ENCODE measurements at places on chromosomes 5 and 9.
A peak's percentile ranks its signal among the peaks of the same experiment; 100 is the strongest.

DNA sequence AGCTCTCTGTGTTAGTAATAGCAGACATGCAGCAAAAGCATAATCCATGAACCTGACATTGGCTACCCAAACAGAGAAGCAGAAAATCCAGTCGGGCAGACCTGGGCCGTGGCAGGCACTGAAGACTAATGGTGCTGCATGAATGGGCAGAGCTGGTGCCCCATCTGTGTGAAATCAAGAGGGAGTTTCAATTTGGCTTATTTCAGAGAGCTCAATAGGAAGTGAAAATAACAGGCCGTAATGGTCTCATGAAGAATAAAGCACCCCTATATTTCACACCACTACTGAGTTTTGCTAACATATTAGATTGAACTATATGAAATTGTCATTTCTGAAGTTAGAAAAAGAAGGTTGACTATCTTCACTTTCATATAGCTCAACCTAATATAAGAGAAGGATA, 149.7 kb downstream of the ENC1 start:
- no peak for DNase-seq

- DNase-seq: no peak
Measured at GRCh38 chr5:29462241-29462640, 1731.2 kb upstream of the CDH6 start.

DNA sequence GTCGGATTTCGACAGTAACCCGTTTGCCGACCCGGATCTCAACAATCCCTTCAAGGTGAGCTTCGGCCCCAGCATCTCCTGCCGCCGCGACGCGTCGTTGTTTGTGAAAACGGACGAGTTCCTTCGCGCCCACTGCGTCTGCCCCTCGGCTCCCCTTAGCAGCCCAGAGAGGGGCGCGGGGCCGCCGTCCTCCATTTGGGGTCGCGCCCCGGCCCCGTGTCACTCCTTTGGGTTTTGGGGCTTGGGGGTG, 182 bp downstream of the SCAMP1 start:
- DNase-seq: no peak

GRCh38 chr5:80035839-80036238, 691 bp downstream of the THBS4 start:
- DNase-seq: no peak

- DNase-seq: no peak
Measured at GRCh38 chr5:113205807-113206206, 229.0 kb downstream of the TSSK1B start.

- no peak for DNase-seq
Measured at GRCh38 chr5:169389318-169389717, 88.4 kb upstream of the SLIT3 start.

- no peak for DNase-seq
Measured at GRCh38 chr9:130815242-130815808, 19.7 kb upstream of the ABL1 start.

DNA sequence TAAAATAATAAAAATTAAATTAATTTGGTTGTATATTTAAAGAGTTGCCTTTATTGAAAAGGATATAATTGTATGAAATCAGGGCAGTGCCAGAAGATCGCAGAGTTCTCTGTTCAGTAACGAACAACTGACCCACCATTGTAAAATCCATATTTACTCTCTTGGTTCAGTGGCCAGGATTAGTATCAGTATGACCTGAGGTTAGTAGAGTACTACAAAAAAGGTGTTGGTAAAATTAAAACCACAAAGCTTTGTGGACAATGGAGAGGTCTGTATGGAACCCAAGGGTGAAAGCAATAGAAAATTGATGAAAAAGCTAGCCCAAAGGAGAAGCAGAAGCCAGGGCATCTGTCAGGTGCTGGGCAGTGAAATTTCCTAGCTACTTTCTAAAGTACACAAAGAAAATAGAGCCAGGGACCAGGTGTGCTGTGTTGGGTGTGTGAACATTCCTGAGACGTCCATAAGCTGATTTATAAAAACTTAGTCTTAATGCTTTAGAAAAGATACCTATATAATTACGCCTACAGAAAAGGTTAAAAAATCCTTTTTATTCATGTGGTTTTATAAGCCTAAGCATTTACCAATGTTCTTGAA, 159.5 kb downstream of the AOPEP start:
- no peak for DNase-seq

DNA sequence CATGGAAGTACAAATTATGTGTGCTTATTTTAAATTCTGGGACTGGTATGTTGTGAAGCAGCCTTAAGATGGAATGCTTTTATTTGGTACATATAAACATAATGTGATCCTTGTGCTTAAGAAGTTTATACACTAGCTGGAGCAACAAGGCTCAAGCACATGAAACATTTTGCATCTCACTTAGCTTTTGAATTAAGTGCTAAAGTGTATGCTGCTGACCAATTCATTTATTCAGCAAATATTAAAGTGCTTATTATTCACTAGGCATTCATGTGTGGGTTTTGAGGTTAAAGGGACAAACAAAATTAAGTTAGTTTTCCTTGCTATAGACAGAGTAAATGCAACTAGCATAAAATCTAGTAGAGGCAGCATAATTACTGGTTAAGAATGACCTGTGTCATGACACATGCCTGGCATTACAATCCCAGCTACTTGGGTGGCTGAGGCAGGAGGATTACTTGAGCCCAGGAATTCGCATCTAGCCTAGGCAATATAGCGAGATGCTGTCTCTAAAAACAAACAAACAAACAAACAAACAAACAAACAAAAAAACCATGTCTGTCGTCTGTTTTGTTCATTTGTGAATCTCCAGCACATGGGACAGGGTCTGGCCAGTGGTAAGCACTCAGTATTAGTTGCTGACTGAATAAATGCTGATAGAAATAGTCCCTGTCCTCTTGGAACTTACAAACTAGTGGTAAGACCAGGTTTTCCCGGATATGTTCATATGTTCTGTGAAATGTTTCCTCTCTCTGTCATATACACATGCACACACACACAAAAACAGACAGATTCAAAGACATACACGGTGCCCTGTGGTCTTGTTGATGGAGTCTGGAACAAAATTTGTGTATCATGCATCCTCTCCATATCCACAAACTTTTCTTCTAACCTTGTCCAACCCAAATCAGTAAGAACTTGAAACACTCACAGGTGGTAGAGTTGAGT, 41.9 kb upstream of the TNFAIP8 start:
- DNase-seq: no peak

- DNase-seq: no peak
Measured at GRCh38 chr9:88392549-88392948, 4.3 kb downstream of the SPIN1 start.

DNA sequence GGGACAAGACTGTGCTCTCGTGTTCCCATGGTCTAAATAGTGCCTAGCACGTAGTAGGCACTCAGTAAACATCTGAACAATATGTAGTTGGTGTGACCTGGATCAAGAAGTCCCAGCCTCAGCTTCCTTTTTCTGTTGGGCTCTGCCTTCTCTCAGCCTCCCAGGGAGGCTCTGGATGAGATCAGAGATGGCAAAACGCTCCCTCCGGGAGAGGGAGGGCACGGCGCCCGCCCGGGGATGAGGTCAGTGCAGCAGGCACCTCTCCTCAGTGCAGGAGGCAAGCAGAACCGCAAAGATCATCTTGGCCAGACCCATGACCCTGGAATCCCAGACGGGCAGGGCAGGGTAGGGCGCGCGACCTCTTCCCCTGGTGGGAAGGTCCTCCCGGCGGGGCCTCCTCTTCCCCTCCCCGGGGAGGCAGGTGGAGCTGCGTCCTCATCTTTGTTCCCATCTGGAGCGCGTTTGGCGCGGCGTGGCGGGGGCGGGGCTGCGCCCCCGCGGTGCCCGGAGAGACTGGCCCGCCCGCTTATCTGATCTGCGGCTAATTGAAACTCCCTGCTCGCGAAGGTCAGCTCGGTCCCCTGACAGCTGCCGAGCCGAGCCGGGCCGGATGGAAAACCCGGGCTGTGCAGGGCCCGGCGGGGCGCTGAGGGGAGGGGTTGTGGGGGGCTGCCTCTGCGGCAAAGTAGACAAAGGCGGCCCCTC, 60.9 kb downstream of the CXXC5 start:
- DNase-seq: no peak

GRCh38 chr5:153276151-153276550, 214.3 kb upstream of the GRIA1 start:
- DNase-seq: no peak

- DNase-seq: peak; percentile 46
Measured at GRCh38 chr5:79513704-79514390, at the start of gene HOMER1. Gene HOMER1, minus strand, starts transcription at chr5:79514134. Its CDS starts 1,360 bp downstream, at chr5:79512774.

DNA sequence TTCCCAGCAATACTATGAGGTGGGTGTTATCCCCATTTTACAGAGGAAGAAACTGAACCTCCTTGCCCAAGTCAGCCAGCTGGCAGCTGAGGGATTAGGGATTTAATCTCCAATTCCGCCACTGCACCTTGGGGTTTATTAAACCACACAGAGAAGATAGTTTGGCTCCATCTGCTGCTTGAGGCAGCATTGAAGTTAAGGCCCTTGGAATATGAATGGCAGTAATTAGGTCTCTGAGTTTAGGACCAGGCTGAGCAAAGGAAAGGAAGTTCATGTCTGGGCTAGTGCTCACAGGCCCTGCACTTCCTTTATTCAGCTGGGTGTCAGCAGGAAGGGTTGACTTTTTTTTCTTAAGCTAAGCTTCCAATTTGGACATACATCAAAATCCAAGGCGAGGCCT, 86.9 kb upstream of the GDNF start:
- no peak for DNase-seq

DNA sequence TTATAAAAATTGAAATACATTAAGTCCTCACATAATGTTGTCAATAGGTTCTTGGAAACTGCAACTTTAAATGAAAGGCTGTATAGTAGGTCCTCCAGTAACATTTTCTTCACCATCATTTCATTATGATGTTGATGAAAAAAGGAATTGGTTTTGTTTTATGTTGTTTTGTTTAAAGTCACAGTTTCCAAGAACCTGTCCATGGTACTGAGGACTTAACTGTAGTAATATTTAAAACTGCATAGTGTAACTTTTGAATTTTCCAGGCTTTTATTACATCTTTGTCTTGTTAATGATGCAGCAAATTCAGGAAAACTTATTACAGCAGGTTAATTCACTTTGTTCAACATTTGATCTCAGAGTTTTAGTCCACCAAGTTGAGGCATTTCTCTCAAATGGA, 11.6 kb downstream of the SECISBP2 start:
- no peak for DNase-seq

DNA sequence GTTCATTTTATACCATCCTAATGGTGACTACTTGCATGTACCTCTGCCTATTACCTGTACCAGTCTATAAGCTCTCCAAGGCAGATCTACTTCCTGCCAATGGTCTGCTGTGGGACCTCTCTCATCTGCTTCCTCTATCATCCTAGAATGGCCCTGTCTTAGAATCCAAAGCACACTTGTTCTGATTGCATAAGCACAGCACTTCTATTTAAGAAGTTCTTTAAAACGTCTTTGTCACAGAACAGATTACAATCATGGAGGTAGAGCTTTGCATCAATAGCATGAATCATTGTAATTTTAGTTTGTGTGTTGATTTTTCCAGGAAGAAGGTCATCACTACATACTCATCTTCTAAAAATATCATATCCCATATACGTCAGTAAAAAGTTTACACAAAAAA, 131.8 kb upstream of the ACOT12 start:
- DNase-seq: no peak

- DNase-seq: no peak
Measured at GRCh38 chr9:123997665-123998277, 13.8 kb upstream of the LHX2 start.

DNA sequence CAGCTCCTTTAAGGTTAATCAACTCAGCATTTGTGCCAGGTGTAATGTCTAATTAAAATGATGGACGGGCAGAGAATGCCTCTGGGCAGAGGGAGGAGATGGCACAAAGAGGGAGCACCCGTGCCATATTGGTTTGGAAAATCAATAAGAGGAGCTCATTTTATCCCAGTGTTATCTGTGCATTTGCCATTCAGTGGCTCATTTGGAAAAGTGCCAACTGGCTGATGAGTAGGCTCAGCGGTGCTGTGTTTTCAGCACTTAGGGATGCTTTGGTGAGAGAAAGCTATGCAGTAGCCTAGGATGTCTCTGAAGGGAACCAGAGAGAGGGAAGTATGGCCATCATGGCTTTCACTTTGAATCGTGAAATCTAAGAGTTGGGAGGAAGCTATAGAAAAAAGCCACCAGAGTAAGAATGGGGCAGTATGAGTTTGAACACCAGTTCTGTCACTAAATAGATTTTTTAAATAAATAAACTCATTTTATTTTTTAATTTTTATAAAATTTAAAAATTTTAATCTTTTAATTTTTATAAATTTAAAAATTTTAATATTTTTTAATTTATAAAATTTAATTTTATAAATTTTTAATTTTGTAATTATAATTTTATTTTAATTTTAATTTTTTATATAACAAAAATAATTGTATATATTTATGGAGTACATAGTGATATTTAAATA, 472.8 kb downstream of the BRINP1 start:
- DNase-seq: no peak

DNA sequence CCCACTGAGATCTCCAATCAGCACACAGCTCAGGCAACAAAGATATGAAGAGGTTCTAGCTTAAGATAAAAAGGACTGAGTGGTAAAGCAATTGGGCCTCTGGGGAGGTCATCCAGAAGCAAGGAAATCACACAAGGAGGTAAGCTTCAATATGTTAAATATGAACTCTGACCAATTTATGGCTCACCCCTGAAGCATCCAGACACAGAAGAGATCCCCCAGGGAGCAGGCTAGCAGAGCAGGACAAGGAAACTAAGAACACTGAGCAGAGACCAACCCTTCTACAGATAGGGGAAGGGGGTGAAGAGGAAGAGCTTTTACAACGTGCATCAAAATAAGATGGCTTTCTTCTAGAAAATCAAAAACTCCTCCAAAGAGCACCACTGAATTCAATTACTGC, 616.2 kb downstream of the DNAH5 start:
- DNase-seq: no peak

- DNase-seq: no peak
Measured at GRCh38 chr5:95883185-95884016, 60.9 kb upstream of the GLRX start.

DNA sequence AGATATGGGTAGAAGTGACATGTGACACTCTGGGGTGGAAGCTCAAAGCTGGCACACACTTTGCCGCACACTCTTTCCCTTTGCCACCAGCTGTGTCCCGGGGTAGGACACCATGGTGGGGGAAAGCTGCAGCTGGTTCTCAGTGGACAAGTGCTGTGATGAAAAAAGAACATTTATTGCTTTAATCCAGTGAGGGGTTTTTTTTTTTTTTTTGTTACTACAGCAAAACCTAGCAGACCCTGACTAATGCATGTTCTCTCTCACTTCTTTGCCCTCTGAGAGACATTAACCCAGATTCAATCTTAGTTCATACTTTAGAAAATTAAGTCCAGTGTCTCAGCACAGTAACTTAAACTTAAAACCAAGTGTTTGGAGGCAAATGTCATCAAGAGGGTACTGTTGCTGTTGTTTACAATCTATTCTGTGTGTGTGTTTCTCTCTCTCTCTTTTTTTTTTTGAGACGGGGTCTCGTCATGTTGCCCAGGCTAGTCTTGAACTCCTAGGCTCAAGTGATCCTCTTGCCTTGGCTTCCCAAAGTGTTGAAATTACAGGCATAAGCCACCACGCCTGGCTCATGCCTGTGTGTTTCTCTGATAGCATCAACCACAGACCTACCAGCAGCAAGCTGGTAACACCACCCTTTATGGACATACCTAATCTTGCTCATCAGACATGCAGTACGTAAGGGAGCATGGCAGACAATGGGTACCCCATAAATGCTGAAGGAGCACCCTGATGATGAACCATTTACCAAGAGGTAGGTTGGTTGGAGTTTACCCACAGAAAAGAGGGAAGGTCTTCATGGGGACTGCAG, 84.7 kb upstream of the TBC1D2 start:
- DNase-seq: no peak

- no peak for DNase-seq
Measured at GRCh38 chr9:113095561-113095960, 39.0 kb upstream of the ZFP37 start.
